ENCODE measurements at places on chromosomes 11 and 22.
A peak's percentile ranks its signal among the peaks of the same experiment; 100 is the strongest.

GRCh38 chr11:12889243-12889642 lies 119.9 kb upstream of the RASSF10 start:
- no peak for DNase-seq

DNA sequence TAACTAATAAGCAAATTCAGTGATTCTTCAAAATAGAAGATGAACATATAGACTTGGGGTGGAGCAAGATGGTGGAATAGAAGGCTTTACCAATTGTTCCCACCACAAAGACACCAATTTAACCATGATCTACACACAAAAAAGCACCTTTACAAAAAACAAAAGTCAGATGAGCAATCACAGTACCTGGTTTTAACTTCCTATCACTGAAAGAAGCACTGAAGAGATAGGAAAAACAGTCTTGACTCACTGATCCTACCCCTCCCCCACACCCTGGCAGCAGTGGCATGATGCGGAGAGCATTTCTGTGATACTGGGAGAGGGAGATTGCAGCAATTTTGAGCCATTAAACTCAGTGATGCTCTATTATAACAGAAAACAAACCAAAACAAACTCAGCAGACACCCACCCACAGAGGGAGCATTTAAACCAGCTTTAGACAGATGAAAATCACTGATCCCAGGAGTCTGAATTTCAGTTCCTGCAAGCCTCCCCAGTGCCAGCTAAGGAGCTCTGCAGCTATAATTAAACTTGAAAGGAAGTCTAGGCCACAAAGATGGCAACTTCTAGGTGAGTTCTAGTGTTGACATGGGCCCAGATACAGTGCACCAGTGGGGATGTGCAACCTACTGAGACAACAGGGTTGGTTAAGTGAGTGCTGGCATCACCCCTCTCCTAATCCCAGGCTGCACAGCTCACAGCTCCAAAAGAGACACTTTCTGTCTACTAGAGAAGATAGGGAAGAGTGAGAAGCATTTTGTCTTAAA lies 161.8 kb upstream of the GRIA4 start:
- DNase-seq = no peak

GRCh38 chr11:61621917-61622585 lies 41.2 kb upstream of the SYT7 start:
- DNase-seq = no peak

GRCh38 chr11:118152020-118152551 lies 537 bp downstream of the SCN4B start:
- no peak for DNase-seq

GRCh38 chr11:109075976-109076375 lies 346.0 kb upstream of the C11orf87 start:
- DNase-seq = no peak

DNA sequence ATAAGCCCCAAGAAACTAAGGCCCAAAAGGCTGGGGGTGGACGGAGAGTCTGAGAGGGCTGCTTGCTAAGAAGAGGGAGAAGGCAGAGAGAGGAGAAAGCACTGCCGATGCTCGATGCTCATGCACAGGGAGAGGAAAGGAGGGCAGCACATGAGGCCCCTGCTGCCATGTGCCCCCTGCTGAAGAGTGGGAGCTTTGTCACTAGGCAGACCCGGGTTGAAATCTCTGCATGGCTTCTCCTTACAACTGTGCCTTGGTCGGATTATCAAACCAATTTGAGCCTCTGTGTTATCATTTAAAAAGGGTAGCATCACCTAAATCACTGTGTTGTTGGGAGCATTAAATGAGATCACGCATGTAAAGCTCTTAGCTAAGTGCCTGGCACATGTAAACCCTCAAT lies 330.5 kb downstream of the NXPE2 start:
- DNase-seq = no peak

- no peak for DNase-seq
These were observed 64.8 kb downstream of the LRRC4C start for GRCh38 chr11:41394521-41395195.

DNA sequence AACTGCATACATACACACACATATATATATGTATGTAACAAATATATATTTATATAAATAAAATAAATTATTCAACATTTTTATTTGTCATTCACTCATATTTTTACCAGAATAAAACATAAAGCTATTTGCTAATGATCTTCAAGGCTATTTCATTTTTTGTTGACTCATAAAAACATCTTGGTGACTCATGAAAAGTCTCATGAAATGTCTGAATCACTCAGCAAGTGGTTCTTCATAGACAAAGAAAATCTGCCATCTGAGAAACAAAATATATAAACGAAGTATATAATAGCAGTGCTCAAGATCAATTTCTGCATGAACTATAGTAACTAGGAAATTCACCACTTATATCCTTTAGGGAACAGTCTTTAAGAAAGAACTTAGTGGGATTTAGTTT lies 764.8 kb upstream of the FAT3 start:
- DNase-seq = no peak

- DNase-seq = peak; percentile 38
These were observed 27.4 kb upstream of the MALAT1 start for GRCh38 chr11:65471447-65471891.

- DNase-seq = peak; percentile 79
These were observed 10.6 kb downstream of the LTBP3 start for GRCh38 chr11:65547446-65548125.

GRCh38 chr11:6635082-6635932 lies 16.1 kb upstream of the TPP1 start:
- no peak for DNase-seq

DNA sequence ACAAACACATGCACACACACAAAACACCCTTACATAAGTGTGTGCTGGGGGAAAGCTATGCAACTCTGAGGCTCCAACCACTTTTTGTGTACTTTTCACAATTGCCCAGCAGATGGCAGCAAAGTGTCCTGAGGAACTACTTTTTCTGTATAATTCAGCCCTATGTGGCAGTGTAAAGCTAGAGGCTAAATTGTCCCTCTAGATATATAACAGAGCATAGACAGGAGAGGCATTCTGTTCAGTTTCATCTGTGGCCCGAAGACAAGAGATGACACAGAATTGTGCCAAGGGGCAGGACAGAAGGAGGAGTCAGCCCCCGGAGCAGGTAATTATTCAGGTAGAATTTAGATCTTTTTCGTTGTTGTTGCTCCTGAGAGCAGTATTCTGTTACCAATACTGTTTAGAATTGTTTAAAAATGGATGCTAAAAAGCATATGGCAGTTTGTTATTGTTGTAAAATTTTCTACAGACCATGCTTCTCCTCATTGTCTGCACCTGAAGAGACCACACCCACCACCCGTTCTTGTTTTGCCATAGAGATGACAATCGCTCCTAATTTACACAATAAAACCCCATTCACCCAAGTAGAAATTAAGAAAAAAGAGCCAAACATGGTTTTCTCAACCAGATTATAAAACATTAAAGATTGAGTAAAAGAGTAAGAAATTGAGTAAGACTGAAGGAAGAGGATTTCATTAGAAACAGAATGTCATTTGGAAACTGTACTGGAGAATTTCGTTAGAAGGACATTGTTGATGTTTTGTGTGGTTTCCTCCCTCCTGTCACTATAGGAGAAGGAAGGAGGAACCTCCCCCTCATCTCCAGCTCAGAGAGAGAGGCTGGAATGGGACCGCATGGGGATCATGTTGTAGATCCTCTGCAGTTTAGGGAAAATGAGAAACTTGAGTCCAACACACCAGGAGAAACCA lies 14.5 kb upstream of the MS4A7 start:
- peak; percentile 33 for DNase-seq

DNA sequence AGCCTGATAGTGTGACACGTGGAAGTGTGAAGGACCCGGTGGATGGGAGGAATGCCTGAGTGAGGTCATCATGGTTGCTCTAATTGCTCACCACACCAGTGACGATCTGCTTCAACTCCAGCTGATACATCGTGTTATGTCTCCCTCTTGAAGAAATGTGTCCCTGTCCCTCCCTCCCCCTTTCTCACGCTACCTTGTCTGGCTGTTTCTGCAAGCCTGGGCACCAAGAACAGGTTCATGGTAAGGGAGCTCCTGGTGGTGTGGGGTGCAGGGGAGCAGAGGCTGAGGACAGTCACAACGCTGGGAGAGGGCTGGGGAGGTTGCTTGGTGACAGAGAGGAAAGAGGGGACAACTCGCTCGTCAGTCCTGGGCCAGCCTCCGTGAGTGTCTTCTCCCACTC lies 413.4 kb downstream of the SOX6 start:
- no peak for DNase-seq

DNA sequence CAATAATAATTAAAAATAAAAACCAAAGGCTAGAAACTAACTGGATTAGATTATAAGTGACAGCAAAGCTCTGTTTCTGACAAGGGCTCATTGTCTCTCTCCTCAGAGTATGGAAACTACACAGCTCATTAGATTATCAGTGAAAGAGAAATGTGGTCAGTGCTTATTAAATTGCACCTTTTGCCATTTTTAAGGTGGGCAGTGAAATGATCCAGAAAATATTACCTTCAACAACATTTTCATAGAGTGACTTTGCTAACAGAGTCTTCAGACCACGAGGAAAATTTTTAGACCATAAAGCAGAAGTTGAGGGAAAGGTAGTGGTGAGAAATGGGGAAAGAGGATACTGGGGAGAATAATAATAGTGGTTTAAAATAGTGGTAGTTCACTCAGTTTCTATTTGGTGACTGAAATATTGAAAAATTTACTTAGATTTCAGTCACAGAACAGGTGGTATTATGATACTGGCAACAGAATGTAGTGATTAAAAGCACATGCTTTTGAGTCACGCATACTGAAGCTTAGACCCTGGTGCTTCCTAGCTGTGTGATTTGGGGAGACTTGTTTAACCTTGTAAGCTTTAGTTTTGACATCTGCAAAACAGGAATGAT lies 684.0 kb upstream of the CCDC90B start:
- no peak for DNase-seq
